ENCODE measurements at places on chromosomes 4 and X. TPM values are rescaled to one million over a fixed set of nuclear protein-coding genes. Genes with fewer than 3 reads are reported as not detected.
A peak's percentile ranks its signal among the peaks of the same experiment; 100 is the strongest.

- no peak for DNase-seq
Measured at GRCh38 chr4:133865612-133866327, 335.8 kb downstream of the PABPC4L start.

DNA sequence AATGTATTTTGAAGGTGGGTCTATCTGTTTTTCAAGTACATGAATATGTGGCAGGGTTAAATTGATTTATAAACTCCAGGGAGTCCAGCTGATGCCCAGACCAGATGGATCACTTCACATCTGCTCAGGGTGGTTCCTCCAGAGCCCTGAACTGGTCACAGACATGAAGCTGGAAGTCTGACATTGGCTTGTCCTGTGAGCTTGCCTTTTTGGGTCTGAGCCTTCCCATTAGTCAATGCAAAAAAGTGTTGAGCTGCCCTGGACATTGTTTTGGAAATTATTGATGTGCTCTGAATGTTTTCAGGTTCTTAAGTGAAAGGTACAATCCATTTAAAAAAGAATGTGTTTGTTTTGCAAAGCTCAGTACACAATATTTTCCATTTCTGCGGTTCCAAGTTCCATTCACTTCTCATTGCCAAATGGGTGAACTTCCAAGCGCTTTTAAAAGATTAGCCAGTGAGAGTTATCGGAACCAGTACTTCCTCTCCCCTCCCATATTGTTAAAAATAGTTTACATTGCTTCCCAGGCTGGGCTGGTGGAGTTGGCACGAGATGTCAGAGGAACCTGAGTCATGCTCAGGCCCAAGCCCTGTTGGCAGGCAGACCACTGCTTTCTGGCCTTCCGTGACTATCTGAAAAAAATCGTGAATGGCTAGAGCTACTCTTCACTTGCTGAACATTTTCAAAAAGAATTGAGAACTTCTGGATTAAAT, 52.1 kb downstream of the PDGFRA start:
- peak; percentile 81 for DNase-seq

The ADGRG2 gene
- polyA plus RNA-seq, result 10.2 TPM

DNA sequence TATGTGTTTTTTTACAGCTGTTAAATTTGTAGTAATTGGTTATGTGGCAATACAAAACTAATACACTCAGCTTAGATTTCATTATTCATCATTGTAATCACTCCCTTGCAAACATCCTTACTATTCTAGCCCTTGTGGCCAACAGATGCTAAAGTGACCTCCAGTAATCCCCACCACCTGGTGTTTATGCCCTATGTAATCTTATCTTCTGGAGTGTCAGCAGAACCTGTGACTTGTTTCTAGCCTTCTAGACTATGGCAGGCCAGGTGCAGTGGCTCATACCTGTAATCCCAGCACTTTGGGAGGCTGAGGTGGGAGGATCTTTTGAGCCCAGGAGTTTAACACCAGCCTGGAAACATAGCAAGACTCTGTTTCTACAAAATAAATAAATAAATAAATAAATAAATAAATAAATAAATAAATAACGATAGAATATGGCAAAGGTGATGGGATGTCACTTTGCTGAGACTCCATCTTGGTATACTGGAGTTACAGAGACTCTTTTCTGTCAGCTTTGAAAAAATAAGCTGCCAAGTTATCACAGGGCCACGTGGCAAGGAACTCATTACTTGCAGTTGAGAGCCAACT, 12.3 kb upstream of the TSR2 start:
- no peak for DNase-seq

- no peak for DNase-seq
Measured at GRCh38 chr4:121738780-121739535, 26.0 kb downstream of the SMIM43 start.

The RAB9B gene
- polyA plus RNA-seq, result 34.4 TPM

DNA sequence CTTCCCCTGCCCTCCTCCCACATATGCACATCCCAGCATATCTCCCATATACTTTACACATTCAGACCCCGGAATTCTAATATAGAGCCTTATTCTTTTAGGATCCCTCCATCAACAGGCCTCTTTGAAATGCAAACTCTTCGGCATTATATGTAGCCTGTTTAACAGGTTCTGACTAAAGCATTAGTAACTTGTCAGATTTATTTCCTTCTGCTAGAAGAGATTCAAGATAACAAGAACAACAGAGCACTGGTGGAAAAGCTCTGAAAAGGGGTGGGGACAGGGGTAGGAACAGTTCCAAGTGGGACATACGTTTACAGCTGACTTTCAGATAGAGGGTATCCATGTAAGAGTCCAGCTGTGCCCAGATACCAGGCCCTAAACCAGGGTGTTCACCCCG, 31.7 kb upstream of the PRPS1 start:
- DNase-seq, result no peak

The NKX6-1 gene
- not detected for polyA plus RNA-seq

- no peak for DNase-seq
Measured at GRCh38 chr4:17619416-17620105, 5.1 kb downstream of the MED28 start.

The TSPAN7 gene
- not detected for polyA plus RNA-seq

GRCh38 chr4:54427826-54428225, 198.7 kb downstream of the PDGFRA start:
- DNase-seq, result no peak

DNA sequence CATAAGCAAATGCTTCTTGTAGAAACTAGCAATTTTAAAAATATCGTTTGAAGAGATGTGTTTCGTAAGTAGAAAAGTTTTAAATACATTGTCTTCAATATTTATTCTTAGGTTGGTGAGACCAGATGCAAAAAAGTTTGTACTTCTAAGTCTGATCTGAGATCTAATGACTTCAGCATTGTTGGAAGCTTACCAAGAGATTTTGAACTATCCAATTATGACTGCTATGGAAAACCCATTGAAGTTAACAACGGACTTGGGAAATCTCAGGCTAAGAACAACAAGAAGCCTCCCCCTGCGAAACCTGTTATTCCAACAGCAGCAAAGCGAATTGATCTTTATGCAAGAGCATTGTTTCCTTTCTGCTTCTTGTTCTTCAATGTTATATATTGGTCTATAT, 50.2 kb upstream of the GRIA2 start:
- no peak for DNase-seq

DNA sequence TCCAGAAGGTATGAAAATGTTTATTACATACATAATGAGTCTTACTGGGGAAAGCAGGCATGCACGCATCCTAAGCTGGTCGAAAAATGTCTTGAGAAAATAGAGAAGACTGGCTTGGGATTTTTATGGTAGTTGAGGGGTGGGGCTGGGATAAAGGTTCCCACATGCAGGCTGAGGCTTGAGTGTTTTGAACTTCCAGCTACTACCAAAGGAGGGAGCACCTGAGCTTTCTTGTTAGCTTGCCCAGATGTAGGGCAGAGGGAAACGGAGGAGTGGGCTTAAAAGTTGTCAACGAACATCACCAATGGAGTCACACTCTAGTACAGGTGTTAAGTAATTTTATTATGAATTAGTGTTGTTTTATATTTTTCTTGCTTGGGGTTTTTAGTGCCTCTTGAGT, 39.6 kb upstream of the SRPX start:
- no peak for DNase-seq

DNA sequence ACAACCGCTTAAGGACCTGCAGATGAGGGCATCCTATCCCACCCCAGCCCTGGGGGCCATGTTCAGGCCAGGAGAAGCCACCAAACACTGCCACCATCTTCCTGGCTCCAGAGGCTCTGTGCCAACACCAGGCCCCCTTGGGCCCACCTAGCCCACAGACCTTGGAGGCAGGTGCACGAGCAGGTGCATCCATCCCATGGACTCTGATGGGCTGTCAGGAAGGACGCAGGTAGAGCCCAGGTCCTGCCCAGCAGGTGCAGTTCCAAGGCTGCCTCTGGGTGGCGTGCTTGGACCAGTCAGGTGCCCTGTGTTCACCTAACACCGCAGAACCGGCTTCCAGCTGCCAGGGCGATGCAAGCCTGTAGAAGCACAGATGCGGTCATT, 22.8 kb upstream of the PDE6B start:
- DNase-seq, result peak; percentile 7

DNA sequence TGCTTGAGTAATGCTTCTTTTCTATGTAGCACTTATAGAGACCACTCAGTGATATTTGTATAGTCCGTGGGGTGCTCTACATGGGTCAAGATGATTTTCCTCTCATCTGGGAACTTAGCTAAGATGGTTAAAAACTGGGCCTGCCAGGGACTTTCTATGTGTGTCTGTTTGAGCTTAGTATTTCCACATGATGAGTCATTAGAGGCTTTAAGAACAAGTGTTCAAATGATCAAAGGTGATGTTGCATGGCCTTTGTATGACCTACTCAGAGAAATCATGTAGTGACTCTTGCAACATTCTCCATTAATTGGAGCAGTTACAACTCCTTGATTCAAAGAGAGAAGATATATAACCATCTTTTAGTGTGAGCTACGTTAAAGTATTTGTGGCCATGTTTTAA, 1480.5 kb upstream of the IGFBP7 start:
- no peak for DNase-seq

GRCh38 chr4:88514557-88515511, 8.7 kb downstream of the PYURF start:
- no peak for DNase-seq

The SCML1 gene
- polyA plus RNA-seq, result 15.6 TPM

GRCh38 chrX:133302775-133303445, 84.8 kb upstream of the TFDP3 start:
- no peak for DNase-seq

DNA sequence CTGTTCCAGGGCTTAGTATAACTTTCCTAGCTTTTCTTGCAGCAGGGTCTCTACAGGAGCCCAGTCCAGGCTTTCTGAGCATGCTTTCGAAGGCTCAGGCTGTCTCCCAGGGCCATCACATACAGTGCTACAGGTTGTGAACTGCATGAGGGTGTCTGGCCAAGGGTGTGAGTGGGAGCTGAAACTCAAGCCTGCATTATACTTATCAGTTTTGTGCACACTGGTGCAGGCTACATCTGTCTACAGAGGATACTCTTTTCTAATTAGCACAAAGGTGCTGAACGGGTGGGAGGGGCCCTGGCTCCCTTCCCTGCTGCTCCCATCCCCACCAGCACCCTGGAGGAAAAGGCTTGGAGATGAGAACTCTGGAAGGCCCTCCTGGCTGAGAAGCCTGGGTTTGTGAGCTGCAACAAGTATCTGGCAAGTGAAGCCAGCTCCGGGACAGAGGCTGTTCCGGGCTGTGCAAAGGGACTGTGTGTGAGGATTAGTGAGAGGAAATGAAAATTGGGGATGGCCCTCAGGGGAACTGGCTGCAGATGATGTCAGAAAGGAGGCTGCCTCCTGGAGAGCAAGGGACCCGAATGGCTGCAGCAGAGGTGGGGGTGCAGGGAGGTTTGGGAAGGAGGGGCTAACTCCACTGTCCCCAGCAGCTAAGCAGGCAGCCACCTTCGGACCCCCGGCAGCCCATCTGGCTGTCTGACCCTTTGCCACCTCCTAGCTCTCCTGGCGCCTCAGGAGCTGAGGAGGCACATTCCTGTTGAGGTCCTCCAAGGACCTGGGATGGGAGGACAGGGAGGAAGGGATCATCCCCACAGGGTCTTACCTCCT, 68.5 kb downstream of the EFNB1 start:
- DNase-seq, result no peak

The PRKG2 gene
- 2.2 TPM for polyA plus RNA-seq

The EGF gene
- polyA plus RNA-seq, result 8.8 TPM

DNA sequence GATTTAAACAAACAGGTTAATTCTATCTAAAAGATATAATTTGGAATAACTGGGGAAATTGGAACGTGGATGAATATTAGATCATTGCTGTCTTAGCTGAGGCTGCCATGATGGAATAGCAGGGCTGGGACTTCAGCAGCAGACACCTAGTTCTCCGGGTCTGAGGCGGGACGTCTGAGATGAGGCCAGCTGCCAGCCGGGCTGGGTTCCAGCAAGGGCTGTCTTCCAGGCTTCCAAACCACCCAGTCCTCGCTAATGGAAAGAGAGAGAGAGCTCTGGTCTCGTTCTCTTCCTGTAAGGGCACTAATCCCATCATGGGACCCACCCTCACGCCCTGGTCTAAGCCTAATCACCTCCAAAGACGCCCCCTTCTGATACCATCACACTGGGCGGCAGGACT, 85.7 kb downstream of the ADRA2C start:
- no peak for DNase-seq

The POU3F4 gene
- polyA plus RNA-seq, result not detected

- DNase-seq, result no peak
Measured at GRCh38 chr4:6765703-6766102, 16.8 kb upstream of the KIAA0232 start.

The SLC30A9 gene
- polyA plus RNA-seq, result 63.3 TPM

DNA sequence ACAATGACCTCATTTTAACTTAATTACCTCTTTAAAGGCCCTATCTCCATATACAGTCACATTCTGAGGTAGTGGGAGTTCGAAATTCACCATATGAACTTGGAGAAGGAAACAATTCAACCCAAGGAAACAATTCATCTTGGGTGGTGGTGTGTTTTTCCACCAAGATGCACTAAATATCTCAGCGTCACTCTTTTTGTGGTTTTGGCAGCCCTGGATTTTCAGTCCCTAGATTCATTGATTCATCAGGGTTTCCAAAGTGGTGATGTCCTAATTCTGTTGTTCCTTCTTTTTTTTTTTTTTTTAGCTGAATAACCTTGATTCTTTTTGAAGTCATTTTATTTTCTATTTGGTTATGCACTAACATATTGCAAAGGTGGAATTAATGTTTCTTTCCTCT, 162.6 kb upstream of the RAPGEF2 start:
- DNase-seq, result no peak

DNA sequence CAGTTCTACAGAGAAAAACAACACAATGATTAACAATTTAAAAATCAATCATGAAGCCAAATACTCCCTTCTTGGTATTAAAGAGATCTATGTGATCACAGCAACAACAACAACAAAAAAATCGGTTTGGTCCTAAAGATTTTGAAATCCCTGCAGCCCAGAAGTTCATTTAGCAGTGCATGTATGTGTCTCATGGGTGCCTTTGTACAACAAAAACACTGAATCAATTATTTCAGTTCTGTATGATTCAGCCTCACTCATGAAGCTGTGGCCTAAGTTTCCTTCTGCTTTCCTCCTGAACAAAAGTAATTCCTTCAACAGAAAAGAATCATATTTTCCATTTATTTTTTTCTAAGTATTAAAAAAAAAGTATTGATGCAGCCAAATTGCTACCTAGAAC, 393.4 kb upstream of the NDST3 start:
- DNase-seq, result no peak

- DNase-seq, result no peak
Measured at GRCh38 chrX:39890807-39891206, 207.0 kb downstream of the BCOR start.

The PPP4R3C gene
- polyA plus RNA-seq, result not detected

- DNase-seq, result no peak
Measured at GRCh38 chr4:55215087-55215486, 89.7 kb upstream of the KDR start.

The TMEM271 gene
- not detected for polyA plus RNA-seq

- DNase-seq, result no peak
Measured at GRCh38 chrX:112512509-112512908, 167.2 kb downstream of the LHFPL1 start.

The ATOH1 gene
- not detected for polyA plus RNA-seq

All from muscle of arm (tissue), 14 donors.